ENCODE measurements at places on chromosomes 5 and 9.

DNA sequence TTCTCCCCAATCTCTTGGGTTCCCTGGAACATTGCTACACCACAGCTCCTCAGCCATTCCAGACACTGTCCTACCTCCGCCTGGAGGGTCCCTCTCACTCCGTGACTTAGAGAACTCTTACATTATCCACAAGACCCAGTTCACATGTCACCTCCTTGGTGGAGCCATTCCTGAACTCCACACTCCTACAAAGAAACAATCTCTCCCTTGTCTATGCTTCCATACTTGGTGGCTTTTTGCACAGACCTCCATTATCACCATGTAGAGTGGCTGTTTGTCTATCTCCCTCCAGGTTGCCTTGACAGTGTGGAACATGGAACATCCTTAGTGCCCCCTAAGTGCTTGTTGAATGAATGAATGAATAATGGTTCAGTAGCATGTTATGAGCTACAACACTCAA lies 105.9 kb downstream of the PAX5 start:
- DNase-seq: no peak

GRCh38 chr5:79295029-79295428 lies 59.1 kb downstream of the JMY start:
- no peak for DNase-seq

DNA sequence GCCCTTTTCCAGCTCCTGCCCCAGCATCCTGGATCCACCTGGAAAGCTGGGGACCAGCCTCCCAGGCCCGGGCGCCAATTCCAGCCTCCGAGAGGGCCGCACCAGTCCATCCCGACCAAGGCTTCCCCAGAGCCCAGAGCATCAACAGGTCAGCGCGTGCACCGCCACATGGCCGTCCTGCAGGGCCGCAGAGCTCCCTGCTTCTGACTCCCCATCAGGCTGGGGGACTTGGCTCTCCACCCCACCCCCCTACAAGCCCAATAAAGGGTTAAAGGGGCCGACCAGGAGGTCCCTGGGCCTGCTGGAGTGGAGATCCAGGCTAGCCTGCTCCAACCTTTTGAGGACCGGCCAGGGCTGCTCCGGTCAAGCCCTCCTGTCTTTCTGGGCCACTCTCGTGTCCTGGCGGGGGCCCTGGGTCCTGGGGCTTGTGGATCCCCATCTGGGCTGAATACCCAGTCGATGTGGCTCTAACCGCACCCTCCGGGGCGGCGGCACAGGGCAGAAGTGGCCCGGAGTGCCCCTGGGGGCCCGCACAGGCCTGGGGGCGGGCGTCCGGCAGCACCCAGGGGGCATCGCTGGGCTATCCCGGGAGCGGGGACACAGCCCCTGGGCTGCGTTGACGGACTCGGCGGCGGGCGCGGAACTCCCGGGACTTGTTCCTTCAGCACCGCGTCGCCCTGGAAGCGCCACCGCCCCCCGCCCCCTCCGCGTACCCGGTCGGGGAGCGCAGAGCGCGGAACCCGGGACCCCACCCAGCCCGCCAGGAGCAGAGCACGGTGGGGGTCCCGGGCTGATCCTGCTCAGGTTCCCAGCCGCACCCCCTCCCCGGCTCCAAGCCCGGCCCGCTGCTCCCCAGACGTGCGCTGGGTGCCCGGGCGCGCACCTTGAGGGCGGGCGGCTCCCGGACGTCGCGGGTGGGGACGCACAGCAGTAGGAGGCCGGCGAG lies 590 bp downstream of the ENTPD2 start:
- DNase-seq: peak; percentile 50

DNA sequence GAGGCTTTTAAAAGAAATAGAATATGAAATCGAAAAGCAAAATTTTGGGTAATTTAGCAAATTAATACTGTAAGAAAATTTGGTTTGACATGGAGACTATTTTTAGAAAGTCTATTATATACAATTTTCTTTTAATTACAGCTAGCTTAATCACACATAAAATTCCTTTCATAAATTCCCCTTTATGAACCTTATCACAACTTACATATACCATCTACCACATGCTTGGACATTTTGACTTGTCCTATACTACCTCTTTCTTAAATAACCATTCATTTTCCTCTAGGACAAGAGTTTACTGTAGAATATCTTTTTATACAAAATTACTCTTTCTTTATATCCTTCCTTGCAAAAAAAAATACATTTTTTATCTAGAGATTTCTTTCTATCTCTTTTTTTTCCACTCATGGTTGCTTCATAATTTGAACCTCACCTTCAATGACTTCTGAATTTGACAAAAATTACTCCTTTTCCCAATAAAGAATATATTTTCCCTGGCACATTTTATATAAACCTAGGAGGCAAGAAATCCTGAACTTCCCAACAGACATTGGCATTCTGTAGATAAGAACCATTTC lies 34.0 kb upstream of the SYK start:
- peak; percentile 18 for DNase-seq

DNA sequence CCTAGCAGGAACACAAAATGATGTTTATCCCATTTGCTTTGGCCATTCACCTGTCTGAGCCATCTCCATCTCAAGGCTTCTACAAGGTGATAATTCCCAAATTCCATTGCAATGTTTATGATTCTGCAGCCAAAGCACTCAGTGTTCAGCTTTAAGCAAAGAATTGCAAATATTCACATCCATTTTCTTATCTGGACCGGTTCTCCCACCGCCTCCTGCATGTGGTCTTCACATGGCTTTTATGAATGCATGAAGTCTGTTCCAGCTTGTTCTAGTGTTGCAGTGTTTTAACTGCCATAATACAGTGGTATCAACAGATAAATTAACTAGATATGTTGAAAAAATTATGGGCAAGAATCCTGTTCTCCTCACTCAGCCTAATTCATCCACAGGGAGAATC lies 443.0 kb upstream of the KLF4 start:
- DNase-seq: no peak

Measured in RKO (cell line).